ENCODE measurements at places on chromosomes 11 and 22.

DNA sequence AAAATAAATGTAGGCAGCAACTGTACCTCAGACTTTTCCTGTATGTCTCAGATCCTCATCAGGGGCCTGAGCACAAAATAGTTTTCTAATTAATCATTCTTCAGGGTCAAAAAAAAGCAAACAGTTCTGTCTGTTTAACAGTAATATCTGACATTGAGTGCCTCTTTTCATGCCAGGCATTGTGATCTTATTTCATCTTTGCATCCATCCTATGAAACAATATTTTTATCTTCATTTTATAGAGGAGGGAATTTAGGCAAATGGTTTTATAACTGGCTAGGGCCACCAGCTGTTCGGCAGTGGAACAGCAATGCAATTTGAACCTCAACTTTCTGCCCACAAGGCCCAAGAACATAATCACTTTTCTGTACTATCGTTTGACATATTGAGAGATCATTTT is 145.6 kb downstream of the WNT7B start:
- peak; percentile 28 for DNase-seq

DNA sequence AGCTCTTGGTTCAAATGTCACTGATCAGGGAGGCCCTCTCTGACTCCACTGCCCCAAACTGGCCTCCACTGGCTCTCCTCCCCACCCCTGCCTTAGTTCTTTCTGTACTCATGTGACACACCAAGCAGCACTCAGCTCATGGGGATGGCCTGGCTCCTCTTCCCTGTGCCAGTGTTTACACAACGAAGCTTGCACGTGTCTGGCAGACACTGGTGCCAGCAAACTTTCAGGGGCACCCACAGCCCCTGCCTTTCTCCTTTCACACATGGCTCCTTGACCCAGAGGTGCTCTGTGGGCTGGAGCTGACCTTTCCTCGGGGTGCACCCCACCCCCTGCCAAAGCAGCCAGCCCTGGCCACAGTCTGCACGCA is 37.6 kb upstream of the PARVG start:
- no peak for DNase-seq

DNA sequence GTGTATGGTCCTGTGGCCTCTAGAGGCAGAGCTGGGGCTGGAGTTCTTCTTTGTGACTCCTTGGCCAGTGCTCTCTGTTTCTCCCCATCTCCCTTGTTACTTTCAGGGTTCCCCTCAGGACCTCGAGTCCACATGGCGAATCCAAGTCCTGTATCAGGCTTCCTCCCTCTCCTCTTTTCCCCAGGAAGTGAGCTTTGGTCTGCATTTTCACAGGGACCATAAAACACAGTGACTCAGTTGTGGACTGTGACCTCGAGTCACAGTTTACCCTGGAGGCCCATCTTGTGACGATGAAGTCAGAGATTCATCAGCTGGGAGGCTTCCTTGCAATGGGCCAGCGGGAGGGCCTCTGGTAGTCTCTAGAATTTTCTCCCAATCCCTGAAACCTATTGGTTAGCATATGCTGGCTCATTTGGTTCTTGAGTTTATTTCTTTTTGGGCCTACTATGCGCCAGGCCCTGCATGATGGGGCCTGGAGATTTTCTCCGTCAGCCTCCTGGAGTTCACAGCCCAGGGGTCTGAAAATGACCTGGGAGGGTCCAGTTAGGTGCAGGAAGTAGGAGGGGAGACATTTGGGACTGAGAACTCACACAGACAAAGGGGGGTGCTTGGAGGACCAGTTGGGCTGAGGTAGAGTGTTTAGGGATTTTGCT is 100.8 kb downstream of the KIAA1671 start:
- DNase-seq: peak; percentile 27

GRCh38 chr11:129790106-129790505 is 25.5 kb upstream of the TMEM45B start:
- DNase-seq: no peak

DNA sequence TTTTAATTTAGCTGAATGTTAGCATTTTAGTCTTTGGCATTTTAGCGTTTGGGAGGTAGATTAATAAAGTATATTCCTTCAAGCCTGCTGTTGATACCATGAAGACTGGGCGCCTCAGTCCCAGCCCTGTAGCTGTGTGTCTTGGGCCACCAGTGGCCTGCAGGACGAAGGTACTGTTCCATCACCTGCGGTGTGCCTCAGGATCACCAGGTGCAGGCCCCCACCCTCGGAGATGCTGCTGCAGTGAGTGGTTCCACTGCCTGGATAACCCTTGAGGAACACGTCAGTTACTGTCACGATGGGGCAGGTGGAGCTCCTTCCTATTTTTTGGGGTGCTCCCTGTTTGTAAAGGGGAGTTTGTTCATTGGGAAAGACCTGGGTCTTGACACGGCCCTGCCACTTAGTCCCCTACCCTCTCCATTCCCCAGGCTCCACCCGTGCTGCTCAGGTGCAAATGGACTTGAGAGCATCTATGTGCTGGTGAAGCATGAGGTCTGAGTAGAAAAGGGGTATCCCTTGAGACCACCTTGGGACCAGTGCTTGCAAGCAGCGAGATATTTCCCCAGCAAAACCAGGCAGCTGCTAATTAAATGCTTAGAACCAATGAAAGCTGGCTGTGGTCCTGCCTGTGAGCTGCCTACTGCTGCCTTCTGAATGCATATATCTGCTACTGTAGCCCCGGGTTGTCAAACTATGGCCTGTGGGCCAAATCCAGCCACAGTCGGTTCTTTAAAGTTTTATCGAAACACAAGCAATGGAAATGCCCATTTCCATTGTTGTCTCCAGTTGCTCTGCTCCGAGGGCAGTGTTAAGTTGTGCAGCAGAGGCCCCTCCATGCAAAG is 28.7 kb downstream of the INCENP start:
- no peak for DNase-seq

GRCh38 chr11:94131718-94132115 is 3.1 kb downstream of the PANX1 start:
- DNase-seq: peak; percentile 72

DNA sequence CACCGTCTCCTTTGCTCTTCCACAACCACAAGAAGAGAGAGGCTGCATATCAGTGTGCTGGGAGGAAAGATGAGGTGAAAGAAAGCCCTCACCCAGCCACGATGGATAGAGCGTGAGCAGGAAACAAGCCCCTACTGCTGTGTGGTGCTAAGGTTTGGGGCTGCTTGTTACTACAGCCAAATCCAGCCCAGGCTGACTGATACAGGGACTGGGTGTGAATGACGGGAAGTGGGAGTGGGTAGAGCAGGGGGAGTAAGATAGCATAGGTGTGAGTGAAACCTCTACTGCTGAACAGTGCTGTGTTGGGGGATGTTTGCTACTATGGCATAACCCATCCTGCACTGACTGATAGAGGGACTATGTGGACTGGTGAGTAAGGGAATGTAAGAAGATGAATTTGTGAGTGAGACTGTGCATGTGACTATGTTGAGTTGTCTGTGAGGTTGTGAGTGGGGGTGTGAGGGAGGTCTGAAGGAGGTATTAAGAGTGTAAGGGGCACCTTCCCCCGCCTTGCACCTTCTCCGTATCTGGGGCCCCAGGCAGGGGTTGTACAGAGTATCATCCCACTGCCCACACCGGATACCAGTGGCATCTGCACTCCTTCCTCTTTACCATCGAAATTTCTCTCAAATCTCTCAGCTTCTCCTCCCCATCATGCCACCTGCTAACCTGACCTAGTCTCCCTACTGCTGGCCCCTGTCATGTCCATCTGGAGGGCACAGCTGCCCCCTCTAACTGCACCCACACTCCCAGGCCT is 91.5 kb downstream of the MN1 start:
- DNase-seq: no peak

GRCh38 chr11:23973244-23973643 is 523.6 kb upstream of the LUZP2 start:
- no peak for DNase-seq

- DNase-seq: no peak
Observed at GRCh38 chr22:44225091-44225689, 44.5 kb downstream of the PARVG start.

DNA sequence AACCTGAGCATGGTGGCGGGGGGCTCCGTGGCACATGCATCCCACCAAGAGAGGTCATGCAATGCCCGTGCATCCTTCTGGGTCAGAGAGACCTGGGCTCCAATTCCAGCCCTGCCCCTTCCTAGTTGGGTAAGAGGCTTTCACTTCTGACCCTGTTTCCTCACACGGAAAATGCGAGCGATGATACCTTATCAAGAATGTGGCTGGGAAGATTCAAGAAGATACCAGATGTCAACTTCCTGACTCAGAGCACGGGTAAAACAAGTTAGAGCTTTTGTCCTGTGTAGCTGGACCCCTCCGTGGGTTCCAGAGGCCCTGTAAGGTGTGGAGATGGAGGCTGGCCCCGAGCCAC is 8.7 kb upstream of the DGKZ start:
- peak; percentile 23 for DNase-seq

- peak; percentile 68 for DNase-seq
Observed at GRCh38 chr22:36022162-36022561, 6.5 kb downstream of the RBFOX2 start.

DNA sequence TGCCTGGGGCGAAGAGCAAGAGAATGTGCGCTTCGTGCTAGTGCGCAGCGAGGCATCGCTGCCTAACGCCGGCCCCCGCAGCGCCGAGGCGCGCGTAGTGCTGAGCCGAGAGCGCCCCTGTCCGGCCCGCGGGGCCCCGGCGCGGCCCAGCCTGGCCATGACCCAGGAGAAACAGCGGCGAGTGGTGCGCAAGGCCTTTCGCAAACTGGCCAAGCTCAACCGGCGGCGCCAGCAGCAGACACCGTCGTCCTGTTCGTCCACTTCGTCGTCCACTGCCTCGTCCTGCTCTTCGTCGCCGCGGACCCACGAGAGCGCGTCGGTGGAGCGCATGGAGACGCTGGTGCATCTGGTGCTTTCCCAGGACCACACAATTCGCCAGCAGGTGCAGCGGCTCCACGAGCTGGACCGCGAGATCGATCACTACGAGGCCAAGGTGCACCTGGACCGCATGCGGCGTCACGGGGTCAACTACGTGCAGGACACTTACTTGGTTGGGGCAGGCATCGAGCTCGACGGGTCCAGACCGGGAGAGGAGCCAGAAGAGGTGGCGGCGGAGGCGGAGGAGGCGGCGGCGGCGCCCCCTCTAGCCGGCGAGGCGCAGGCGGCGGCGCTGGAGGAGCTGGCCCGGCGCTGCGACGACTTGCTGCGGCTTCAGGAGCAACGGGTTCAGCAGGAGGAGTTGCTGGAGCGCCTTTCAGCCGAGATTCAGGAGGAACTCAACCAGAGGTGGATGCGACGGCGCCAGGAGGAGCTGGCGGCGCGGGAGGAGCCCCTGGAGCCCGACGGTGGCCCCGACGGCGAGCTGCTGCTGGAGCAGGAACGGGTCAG is 1.0 kb downstream of the RASSF10 start:
- DNase-seq: peak; percentile 21

DNA sequence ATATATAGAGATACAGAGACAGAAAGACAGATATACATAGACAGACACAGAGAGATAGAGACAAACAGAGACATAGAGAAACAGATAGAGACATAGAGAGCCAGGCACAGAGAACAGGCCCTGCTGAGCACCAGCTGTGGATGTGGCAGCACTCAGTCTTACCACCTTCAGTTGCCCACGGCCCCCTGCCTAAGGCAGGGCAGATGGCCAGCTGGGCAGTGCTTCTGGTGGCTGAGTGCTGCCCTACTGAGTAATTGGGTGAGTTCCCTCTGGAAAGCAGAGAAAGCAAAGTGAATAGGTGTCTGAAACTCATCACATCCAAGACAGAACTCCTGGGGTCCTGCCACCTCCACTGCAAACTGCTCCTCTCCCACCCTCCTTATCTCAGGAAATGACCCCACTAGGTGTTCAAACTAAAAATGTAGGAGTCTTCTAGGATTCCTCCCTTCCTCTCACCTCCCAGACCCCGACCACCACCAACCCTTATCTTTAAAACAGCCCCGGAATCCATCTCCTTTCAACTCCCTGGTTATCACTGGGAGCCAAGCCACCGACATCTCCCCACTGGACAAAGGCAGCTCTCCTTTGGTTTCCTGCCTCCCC is 27.2 kb downstream of the SYN3 start:
- DNase-seq: no peak

DNA sequence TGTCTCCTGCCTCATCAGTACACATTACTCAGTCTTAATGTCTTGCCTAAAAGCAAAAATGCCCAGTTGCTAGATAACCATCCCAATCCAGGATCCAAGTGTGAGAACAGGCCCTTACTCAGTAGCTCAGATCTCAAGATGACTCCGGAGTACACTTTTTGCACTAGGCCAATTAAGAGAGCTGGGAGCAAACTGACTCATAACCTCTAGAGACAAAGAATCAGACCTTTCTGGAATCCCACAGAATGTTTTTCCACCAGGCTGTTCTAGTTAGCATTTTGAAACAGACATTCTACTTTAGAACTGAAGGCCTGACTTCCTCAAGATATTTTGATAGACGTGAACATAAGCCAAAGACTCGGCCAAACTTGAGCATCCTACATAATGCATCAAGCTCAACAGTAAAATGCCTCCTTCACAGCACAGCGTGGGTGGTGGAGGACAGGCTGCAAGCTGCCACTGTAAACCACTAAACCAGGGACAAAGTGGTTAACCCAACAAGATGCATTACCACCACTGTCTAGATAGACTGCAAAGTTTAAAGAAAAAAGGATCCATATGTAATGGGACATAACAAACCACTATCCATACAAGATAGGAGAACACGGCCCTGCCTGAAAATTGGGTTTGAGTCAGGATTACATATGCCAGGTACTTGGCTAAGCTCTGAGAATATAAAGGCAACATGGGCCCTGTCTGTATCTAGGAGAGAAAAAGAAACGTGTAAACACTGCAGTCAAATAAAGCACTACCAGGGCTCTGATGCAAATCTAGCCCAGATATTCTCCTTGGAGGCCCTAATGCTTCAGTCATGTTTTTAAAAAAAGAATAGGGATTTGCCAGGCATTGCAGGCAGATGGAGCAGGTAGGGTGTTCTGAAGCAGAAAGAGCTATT is 48.3 kb downstream of the MYH9 start:
- DNase-seq: peak; percentile 95

DNA sequence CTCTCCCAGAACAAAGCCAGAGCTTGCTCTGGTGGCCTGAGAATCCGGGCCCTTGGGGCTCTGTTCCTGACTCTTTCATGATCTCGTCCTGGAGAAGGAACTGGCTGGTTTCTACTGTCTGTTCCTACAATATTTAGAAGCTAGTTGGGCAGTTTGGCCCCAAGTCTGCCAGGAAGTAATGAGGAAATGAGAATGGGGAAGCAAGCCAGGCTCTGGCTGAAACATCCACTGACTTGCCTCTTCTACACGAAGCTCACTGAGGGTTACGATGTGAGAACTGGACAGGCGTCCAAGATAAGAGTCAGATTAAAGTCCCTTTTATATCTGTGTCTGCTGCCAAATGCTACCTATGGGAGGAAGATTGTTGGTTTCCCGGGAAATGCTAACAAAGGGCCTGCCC is 110.0 kb upstream of the KIRREL3 start:
- no peak for DNase-seq

- peak; percentile 95 for DNase-seq
Observed at GRCh38 chr11:36431429-36432092, 78.5 kb downstream of the TRAF6 start.

- DNase-seq: no peak
Observed at GRCh38 chr11:61026121-61027031, 54.9 kb downstream of the CD6 start.

Data from fibroblast of mammary gland (primary cell).